ENCODE measurements at places on chromosomes 16 and 17.

- DNase-seq = no peak
Observed at GRCh38 chr16:21987498-21987897, 13.4 kb downstream of the PDZD9 start.

DNA sequence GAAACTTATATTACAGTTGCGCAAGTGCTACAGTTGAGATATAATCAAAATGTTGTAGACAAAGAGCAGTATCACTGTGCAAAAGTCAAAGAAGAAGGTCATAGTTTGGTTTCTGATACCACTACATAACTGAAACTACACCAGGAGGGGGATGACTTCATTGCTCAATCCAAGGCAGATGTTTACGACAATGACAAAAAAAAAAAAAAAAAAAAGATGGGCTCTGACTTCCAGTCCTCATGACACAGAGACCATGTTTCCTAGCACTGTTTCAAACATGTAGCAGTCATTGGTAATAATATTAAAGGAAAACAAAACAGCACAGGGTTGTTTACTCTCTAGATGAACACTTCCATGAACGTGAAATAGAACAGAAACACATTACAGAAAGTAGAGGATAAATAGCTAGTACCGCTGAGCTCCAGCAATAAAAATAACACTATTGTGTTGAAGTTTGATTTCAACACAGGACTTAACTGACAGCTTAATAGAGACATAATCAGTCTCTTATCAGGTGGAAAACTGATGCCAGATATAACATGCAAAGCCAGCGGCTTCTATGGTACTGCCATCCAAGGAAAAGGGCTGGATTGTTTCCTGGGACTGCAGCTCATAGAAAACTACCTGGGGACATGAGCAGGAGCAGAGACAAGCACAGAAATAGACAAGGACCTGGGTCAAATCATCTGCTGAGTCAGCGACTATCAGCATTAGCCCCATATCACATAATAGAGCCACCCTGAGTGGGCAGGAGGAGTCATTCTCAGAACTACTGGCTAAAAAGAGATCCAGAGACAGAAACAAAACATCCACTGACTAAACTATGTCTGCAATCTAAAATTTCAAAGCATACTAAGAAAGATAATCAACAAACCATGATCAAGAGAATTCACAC, 463.6 kb upstream of the SOX9 start:
- no peak for DNase-seq

DNA sequence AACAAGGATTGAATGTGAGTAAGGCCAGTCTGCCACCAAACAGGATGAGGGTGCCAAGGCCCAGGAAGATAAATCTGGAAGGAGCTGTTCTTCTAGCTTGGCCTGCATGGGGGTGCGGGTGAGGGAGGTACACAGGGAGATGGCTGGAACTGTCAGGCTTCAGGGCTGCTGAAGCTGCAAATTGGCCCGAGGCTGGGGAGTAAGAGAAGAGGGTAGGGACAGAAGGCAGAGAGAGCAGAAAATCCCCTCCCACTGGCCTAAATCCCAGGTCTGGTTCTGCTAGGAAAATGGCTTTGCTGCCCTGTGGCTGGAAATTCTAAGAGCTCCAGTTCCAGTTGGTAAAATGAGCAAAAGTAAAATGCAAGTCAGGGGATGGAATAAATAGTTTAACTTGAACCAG, 87.9 kb downstream of the CCDC182 start:
- DNase-seq = no peak

GRCh38 chr16:81473558-81473957, 28.9 kb downstream of the CMIP start:
- no peak for DNase-seq

DNA sequence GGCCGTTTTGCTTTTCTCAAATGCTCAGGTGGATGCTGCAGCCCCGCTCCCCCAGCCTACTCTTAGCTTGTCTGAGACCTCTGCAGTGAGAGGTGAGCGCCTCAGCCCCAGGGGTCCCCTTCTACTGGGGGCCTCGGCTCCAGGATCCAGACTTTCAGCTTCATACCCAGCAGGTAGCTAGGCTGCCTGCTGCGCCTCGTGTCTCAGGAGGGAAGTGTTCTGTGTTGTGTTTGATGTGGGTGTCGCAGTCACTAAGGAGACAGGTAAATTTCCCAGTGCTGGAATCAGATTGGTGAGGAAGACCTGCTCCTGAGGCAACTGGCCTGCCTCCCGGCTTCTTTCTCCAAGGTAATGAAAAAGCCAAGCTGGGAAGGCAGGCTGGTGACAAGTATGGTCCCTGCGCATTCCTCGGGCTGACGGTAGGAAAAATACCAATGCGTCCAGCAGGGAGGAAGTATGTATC, 604.0 kb upstream of the SALL1 start:
- no peak for DNase-seq

DNA sequence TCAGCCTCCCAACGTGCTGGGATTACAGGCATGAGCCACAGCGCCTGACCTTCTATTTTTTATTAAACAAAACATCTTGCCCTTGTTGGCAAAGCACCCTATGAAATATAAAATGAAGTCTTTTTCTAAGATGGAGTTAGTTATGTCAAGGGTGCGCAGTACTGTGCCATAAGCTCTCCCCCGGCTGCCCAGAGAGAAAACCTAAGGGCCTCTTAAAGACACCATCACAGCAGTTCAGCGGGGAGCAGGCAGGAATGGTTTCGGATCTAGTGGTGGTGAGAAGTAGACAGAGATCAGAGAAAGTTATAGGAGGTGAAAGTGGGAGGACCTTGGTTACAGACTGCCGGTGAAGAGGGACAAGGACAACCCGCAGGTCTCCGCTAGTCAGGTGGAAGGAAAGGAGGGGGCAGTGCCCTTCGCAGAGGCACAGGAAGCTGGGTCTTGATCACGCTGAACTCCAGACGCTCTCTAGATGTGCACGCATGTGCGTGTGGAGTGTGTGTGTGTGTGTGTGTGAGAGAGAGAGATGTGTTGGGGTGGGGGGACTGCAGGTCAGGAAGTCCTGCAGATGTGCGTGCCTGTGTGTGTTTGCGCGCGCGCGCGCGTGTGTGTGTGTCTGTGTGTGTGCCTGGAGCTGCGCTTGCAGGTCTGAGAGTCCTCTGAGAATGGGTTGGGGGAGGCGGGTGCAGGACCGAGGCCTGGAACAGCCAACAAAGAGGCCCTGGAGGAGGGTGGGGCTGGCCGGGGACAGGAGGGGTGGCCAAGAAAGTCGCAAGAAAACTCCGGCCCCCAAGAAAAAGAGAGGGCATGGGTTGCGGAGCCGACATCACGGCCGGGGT, 748 bp upstream of the CMTM3 start:
- peak; percentile 65 for DNase-seq

- DNase-seq = peak; percentile 55
Observed at GRCh38 chr17:78759203-78759968, 22.7 kb downstream of the CYTH1 start.

GRCh38 chr16:11757671-11758545, 15.3 kb upstream of the TXNDC11 start:
- DNase-seq = peak; percentile 32

GRCh38 chr17:71486261-71486660, 634.6 kb upstream of the SOX9 start:
- peak; percentile 46 for DNase-seq

All from fibroblast of skin of abdomen (primary cell).